ENCODE measurements at places on chromosomes 2 and 18. TPM values are rescaled to one million over a fixed set of nuclear protein-coding genes. Genes with fewer than 3 reads are reported as not detected.

GULP1 gene
- 40.1 TPM for total RNA-seq

CCDC148 gene
- 0.56 TPM for total RNA-seq

L3MBTL4 gene
- under 0.01 TPM for total RNA-seq

INPP5D gene
- under 0.01 TPM for total RNA-seq

HRH4 gene
- not detected for total RNA-seq

GAREM1 gene
- total RNA-seq, result 2.3 TPM

C1GALT1C1L gene
- total RNA-seq, result 0.28 TPM

HNMT gene
- total RNA-seq, result 14.2 TPM

CCL20 gene
- total RNA-seq, result not detected

EVX2 gene
- total RNA-seq, result not detected

EFEMP1 gene
- total RNA-seq, result 164 TPM

RAB6C gene
- not detected for total RNA-seq

PRKAG3 gene
- not detected for total RNA-seq

KHK gene
- 0.56 TPM for total RNA-seq

CD207 gene
- not detected for total RNA-seq

SMYD1 gene
- not detected for total RNA-seq
